ENCODE measurements at places on chromosomes 6 and 20.

DNA sequence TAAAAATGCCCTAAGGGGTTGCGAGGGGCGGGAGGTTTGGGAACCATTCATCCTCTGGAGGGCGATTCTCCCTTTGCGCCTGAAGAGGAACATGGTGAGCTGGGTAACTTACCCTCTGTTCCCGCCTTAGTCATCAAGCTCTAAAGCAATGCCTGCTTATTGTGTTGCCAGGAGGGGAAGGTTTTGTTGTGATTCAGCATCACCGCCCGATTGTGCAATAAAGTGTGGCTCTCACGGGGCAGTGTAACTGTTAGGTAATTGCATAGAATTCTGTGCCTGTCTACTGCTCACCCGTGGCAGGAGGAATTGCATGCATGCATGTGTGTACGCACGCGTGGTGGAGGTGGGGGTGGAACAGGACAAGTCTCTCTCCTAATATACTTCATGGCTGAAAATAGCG, 95.5 kb upstream of the AGPAT4 start:
- no peak for DNase-seq

- DNase-seq: no peak
Measured at GRCh38 chr6:117007659-117008058, 130.6 kb downstream of the RFX6 start.

GRCh38 chr6:156729248-156729647, 47.9 kb upstream of the ARID1B start:
- DNase-seq: no peak

- DNase-seq: no peak
Measured at GRCh38 chr20:1277529-1278322, 11.6 kb downstream of the SNPH start.

GRCh38 chr6:145816392-145816791, 1.8 kb upstream of the FBXO30 start:
- no peak for DNase-seq

DNA sequence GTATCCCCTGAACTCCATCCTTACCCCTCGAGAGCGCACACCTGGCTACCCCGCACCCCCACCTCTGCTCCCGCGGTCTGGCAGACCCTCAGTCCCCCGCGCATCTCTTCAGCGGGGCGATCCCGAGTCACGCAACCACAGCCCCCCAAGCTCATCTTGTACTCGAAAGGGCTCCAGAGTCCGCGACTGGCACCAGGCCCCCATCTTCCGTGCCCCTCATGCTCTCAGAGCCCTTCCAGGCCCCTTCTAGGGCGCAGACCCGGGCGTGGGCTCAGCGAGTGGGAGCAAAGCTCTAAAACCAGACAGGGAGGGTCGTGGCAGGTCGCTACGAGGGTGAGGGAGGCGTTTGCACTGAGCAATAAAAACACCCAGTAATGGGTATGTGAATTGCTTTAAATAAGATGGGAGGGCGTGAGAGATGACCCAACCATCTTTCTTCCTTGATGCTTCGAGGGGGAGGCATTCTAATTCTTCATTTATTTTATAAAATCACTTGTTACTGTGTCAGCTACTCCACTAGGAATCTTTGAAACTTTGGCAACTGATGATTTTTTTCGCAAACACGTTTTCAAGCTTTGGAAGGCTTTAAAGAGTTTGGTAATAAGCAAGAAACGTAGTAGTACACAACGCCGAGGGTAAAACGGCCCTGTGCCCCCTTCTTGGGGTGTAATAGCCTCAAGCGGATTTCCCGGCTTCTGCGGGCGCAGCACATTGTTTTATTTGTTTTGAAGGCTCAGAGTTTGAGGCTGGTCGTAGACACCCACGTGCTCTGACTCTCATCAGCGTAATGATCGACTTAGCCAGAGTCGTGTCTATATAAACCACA, 42.6 kb upstream of the SUPT3H start:
- DNase-seq: no peak

Data from Peyer's patch (tissue), 4 donors.